Fibroblast of skin of abdomen (primary cell): ENCODE measurements at places on chromosomes 4 and X.
A peak's percentile ranks its signal among the peaks of the same experiment; 100 is the strongest.

DNA sequence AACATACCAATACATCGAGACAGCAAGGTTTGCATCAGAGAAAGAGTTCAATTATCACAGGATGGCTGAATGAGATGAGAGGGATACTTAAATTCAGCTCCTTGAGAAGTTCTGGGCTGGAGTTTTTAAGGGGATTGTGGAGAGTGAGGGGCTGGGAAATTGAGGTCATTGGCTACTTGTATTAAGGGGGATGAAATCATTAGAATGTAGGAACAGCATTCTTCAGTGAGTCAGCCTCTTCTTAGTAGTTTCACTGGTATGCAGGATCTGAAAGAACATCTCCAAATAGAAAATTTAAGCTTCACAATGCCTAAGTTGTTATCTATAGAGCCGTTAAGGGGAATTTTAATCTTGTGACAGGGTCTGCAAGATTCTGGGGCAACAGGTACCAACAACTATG is 211.6 kb upstream of the TAPT1 start:
- DNase-seq = peak; percentile 49

DNA sequence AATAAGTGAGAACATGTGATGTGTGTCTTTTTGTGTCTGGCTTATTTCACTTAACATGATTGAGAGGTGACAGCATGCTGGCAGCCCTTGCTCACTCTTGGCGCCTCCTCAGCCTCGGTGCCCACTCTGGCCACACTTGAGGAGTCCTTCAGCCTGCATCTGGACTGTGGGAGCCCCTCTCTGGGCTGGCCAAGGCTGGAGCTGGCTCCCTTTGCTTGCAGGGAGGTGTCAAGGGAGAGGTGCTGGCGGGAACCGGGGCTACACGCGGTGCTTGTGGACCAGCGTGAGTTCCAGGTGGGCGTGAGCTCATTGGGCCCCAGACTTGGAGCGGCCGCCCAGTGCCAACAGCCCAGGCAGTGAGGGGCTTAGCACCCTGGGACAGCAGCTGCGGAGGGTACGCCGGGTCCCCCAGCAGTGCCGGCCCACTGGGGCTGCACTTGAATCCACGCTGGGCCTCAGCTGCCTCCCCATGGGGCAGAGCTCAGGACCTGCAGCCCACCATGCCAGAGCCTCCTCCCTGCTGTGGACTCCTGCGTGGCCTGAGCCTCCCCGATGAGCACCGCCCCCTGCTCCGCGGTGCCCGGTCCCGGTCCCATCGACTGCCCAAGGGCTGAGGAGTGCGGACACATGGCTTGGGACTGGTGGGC is 658.6 kb downstream of the GRXCR1 start:
- DNase-seq = no peak

DNA sequence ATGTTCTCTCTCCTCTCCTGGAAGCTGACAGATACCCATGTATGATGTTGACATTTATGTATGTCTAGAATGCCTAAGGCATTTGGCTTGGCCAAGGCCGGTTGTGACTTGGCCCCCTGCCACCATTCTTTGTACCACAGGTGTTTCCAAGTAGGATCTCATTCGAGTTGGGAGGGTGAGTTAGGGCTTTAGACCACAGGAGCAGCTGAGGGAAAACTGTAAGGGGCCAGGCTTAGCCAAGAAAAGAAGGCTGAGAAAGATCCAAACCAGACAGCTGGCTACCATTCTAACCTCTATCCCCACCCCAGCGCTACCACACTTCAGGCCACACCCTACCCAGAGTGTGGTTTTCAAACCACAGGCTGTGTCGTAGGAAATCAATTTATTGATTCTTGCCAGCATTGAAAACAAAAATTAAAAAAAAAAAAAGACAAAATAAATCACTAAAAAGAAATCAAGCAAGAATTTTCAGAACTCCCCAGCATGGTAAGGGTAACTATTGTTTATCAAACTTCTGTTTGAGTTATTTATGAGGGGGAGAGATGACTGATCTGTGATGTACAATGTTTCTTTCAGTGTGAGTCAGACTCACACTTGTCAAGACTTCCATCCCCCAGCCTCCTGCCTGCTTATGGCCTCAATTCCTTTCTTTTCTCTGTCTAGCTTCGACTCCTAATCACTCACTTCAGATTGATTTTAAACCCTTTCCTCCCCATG is 9.9 kb downstream of the TMSB4X start:
- DNase-seq = peak; percentile 91

DNA sequence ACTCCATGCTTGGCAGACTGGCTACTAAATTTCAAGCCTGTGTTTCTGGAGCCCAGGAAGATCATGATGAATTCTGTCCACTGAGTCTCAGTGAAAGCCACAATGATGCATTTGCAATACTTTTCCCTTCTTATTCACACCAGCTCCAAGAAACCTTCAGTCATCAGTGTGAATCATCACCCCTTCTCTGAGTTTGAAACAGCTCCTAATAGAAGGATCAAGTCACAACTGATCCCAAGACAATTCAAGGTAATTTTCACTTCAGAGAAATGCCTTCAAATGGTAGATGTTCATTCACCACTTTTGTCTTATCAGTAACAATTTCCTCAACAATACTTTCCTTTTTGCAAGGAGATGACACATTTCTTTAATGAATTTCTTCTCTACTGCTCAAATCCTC is 257.4 kb downstream of the NLGN4X start:
- no peak for DNase-seq

DNA sequence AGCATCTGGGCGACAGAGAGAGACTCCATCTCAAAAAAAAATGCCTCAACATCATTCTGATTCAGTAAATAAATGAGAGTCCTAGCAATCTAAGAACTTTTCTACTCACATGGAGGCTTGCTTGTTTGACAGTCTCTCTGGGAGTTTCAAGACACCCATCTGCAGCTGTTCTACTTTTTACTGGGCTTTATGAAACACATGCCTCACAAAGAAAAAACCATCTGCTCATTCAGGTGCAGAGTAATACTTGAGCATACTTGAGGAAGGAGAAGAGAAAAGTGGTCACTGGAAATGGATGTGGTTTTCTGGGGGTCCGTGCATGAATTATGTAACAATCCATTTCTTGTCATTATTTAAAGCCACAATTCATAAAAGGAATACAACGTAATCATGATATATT is 87.1 kb upstream of the DDX53 start:
- DNase-seq = no peak

DNA sequence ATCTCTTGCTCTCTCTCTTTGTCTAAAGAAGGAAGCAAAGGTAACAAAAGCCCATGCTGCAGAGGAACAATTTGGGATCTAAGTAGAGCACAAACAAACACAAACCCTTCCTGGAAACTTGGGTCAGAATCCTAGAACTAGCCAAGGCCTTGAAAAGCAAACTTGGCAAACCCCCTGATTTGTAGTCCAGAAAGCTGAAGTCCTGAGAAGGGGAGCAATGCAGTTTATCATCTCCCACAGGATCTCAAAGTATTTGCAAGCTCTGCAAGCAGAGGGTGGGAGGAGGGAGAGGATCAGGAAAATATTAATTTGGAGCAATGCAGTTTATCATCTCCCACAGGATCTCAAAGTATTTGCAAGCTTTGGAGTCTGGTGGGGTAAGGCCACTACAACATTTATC is 379.5 kb upstream of the FGF13 start:
- peak; percentile 7 for DNase-seq

DNA sequence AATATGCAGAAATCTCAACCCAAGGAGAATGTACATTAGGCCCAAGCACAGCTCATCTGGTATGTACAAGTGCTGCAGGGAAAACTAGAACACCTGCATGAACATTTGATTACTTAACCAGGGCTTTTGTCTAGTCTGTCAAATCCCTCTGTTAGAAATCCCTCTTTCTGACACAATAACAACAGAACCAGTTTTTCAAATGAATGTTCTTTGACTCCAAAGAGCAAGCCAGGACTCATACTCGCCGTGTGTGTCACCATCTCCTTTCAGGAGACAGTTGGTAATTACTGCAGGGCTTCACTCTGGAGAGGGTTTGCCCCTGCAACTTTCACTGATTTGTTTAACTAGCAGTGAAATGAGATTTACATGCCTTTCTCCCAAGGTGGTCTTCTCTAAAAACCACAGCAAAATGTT is 143.0 kb upstream of the FAM241A start:
- peak; percentile 9 for DNase-seq

- DNase-seq = no peak
Observed at GRCh38 chr4:47406408-47406807, 57.1 kb downstream of the COMMD8 start.
